Stimulated activated memory B cell treated with anti-CD40 and anti-IgM and Interleukin-4, amounts not matched to agents 10 μg/mL and 1 μg/mL and 100 μg/mL, for 72 hours (primary cell): ENCODE measurements at places on chromosomes 2 and 18.

DNA sequence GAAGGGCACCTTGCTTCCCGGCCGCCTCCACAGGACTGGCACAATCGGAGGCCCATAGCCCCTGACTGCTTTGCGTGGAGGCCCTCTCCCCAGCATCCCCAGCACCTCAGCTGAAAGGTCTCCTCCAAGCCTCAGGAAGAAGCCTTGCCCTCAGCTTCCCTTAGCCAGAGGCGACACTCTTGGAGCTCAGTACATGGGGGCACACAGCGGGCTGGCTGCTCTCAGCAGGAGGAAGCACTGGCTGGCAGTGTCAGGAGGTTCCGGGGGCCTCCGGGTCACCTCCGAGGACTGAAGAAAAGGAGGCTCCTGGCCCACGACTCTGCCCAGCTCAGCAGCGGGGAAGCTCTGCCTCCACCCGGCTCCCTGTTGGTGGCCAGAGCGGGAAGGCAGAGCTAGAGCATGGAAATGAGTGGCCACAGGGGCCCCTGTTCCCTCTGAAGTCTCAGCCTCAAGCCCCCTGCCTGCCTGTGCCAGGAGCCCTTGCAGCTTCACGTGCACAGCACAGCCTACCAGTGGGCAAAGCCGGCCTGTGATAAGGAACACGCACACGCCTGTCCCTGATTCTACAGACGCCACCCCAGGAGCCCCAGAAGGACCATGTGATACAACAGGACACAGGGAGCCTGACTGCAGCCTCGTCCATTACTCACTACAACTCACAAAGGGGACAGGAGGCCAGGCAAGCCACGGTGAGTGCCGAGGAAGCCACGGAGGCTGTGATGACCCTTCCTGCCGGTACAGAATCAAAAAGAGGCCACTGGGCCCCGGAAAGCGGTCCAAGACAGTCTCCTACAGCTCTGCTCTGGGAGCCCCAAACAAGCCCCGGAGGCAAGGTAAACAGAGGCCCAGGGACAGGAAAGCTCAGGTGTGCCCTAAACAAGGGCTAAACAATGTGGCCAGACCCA is 15.5 kb downstream of the HDAC4 start:
- ATAC-seq = no peak

DNA sequence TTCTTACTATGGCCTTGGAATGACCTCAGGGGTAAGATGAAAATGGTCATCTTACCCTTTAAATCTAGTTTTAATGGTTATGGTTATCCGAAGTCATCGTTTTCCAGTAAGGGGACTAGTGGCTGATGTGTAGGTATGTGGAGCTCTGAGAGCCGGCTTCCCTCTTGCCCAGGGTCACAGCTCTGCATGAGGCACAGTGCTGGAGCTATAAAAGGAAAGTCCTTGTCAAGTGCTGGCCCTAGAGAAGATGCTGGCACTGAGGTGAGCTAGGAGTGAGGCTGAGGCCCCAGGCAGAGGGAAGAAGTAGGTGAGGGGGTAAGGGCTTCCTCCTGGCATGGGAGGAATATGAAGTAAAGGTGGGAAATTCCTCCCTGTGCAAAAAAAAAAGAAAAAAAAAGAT is 35.0 kb downstream of the SMARCAL1 start:
- ATAC-seq = no peak

DNA sequence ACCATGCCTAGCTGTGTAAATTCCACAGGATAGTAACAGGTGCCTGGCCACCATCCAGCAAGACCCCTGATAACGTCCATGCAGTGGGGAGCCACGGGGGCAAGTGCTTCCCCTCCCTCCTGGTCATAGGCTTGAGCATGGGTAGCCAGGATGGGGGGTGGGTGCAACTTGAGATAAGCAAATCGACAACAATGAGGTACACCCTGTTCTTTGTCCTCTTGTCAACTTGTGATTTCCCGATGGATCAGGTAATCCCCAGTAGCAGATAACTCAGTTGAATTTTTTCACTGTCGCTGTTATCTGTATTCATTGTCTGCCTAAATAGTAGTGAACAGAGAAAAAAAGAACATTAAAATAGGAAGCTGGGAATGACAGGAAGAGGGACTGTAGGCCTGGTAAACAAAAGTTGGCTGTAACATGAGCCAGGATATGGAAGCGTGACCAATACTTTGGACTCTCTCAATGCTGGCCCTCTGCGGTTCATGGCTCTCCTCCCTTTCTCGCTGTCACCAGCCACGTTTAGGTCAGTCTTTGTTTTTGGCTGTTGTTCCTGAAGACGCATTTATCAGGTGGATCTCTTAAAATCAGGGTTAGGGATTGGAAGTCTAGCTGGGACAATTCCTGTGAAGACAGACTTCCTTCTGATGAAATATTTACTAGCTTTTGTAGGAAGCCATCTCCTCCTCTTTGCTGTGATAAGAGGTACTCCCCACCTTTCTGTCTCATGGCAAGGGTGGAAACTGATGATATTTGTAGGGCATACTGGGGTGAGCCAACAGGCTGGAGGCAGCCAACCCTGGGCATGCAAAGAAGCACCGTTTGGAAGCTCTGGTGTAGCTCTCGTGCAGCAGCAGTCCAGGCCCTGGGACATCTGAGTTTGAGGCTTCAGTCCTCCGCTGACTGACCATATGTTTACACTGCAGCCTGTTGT is 42.4 kb downstream of the TCF7L1 start:
- no peak for ATAC-seq

DNA sequence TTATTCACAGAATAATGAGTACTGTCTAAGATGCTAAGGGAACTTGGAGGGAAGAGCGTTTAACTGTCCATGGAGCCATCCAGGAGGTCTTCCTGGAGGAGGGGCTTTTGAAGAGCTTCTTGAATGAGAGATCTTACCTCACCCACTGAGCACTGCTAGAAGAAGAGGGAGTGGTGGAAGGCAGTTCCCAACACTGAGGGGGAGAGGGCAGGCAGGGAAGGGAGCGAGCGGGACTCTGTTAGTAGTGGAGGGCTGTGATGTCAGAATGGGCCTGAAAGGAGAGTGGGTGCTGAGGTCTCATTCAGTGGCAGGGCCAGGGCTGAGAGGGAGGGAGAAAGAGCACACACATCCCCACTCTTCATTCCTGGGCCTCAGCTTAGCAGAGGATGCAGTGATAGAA is 65.0 kb downstream of the NCK2 start:
- ATAC-seq = no peak

- ATAC-seq = no peak
These were observed 108.3 kb downstream of the CDH7 start for GRCh38 chr18:65859075-65859474.

GRCh38 chr2:170262806-170263205 is 84.9 kb downstream of the MYO3B start:
- ATAC-seq = no peak

DNA sequence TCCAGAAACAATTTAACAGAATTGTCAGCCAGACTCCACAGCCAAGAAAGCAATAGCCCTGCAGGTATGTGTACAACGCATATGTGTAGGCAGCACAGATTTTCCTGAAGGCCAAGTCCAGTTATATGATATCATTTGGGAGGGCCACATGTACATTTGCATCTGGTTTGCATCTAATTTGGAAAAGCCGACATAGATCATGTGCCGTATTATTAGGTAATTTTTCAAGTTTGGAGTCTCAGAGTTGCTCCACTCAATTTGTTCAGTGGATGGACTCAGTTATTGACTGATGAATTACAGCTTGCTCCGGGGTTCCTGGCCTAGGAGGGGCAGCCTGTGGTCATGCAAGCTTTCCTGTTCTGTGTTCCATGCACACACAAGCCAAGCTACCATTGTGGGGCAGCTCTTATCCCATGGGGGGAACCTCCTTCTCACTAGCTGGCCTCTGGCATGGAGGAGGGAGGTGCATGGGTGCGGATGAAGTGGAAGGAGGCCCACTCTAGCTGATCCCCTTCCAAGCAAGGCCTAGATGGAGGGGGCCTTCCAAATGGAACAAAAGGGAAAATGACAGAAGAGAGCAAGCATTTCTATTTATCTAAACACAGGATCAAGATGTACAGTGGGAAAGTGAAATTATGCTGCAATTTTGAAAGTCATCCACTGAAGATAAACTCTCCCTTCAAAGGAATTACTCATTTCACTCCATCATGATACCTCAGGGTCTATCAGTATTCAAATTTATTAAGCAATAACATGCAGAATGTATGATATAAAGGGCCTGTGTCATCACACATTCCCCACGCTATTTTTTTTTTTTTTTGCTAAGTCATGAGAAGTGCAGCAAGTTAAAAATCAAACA is 202.6 kb upstream of the SMAD2 start:
- no peak for ATAC-seq
